ENCODE measurements at places on chromosomes 5 and 9. TPM values are rescaled to one million over a fixed set of nuclear protein-coding genes. Genes with fewer than 3 reads are reported as not detected.

KIF20A gene
- 4.8 TPM for total RNA-seq

SPATA9 gene
- not detected for total RNA-seq

MCTP1 gene
- 1.9 TPM for total RNA-seq

JADE2 gene
- total RNA-seq = 46.7 TPM

LRRC14B gene
- not detected for total RNA-seq

FOXD4L6 gene
- not detected for total RNA-seq

MYOT gene
- not detected for total RNA-seq

SHOC1 gene
- not detected for total RNA-seq

CCDC192 gene
- not detected for total RNA-seq

EIF4E1B gene
- not detected for total RNA-seq

RNF180 gene
- total RNA-seq = 1.9 TPM

TAF11L12 gene
- not detected for total RNA-seq

LCP2 gene
- 0.10 TPM for total RNA-seq

ANGPTL2 gene
- total RNA-seq = 157 TPM

PALM2AKAP2 gene
- total RNA-seq = 9.4 TPM

RNF183 gene
- not detected for total RNA-seq

SPINK7 gene
- total RNA-seq = not detected

SH3RF2 gene
- not detected for total RNA-seq

BTNL9 gene
- 0.19 TPM for total RNA-seq

IL5 gene
- total RNA-seq = not detected

IL9 gene
- not detected for total RNA-seq

HCN1 gene
- not detected for total RNA-seq

DROSHA gene
- 32.1 TPM for total RNA-seq

FOXI1 gene
- total RNA-seq = not detected

SLC34A3 gene
- not detected for total RNA-seq

WNT8A gene
- not detected for total RNA-seq

MYOZ3 gene
- 2.0 TPM for total RNA-seq

STOM gene
- total RNA-seq = 89.5 TPM
